Astrocyte of the hippocampus (primary cell): ENCODE measurements at places on chromosomes 1 and 21.

GRCh38 chr1:32769524-32770220 is 47.5 kb downstream of the YARS1 start:
- no peak for DNase-seq

GRCh38 chr1:179637211-179637860 is 45.7 kb downstream of the TDRD5 start:
- DNase-seq, result no peak

DNA sequence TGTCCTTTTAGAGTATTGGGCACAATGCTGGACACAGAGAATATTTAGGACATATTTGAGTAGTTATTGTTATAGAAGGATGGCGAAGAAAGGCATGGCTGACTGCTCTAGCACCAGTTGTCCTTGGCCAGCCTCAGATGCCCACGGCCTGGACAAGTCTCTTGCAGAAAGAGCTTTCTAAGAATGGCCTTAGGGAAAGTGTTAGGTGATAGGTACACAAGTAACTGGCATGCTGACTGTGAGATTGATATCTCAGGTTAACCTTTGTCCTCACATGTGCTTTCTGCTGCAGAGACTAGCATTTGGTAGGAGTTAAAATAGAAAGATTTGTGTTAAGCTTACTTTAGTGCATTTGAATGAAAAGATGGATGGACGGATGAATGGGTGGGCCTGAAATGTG is 10.1 kb downstream of the SFT2D2 start:
- no peak for DNase-seq

GRCh38 chr1:21048462-21048861 is 128.2 kb downstream of the EIF4G3 start:
- DNase-seq, result no peak

- DNase-seq, result no peak
Measured at GRCh38 chr21:29499229-29499628, 200.5 kb downstream of the BACH1 start.
